ENCODE measurements at places on chromosomes 5 and 9. TPM values are rescaled to one million over a fixed set of nuclear protein-coding genes. Genes with fewer than 3 reads are reported as not detected.

SHISAL2B gene
- total RNA-seq, result not detected

DNAJB5 gene
- 15.4 TPM for total RNA-seq

INSL6 gene
- total RNA-seq, result not detected

BTNL3 gene
- not detected for total RNA-seq

SPINK4 gene
- total RNA-seq, result not detected

RXRA gene
- 12.4 TPM for total RNA-seq

TAF11L10 gene
- not detected for total RNA-seq

WDR31 gene
- 2.1 TPM for total RNA-seq

SCGB3A2 gene
- not detected for total RNA-seq

GRM6 gene
- total RNA-seq, result not detected

ZFP2 gene
- total RNA-seq, result 0.55 TPM

PGM5 gene
- total RNA-seq, result 3.0 TPM

HRCT1 gene
- 0.51 TPM for total RNA-seq

UBLCP1 gene
- total RNA-seq, result 25.7 TPM

TRIM52 gene
- total RNA-seq, result 7.4 TPM

Data from smooth muscle cell of the umbilical artery (primary cell).